ENCODE measurements at places on chromosomes 11 and 22.

DNA sequence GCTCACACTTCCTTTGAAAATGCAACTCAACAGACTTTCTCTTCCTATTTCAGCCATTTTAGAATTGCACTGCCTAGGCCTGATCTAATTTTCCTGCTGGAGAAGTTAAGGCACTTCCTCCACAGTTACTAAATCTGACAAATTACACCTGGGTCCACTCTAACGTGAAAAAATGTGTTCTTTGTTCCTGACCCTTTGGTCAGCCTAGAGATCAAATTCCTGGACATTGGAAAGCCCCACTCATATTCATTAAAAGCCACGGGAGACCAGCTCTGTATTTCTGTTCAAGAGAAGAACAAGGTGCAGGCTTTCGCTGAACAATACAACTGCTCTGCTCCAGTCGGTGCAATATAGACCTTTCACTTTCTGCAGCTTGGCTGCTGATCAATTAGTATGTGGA, 96.6 kb downstream of the MPPED2 start:
- no peak for DNase-seq

DNA sequence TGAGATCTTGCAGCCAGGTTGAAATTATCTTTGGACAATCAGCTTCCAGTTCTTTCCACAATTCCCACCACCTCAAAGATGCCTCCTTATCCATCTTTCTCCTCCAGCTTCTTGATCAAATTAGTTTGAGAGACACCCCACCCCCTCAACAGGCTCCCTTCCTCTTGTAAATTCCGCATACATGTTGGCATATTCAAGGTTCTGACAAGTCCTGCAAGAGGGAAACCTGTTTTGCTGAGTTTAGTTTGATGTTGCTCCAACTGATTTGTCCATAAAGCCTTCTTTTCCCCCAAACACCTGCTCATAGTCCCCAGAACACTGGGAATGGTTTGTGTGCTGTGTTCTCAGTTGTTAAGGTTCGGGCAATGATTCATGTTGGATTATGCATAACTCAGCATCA, 73.6 kb downstream of the MYO18B start:
- DNase-seq = no peak

DNA sequence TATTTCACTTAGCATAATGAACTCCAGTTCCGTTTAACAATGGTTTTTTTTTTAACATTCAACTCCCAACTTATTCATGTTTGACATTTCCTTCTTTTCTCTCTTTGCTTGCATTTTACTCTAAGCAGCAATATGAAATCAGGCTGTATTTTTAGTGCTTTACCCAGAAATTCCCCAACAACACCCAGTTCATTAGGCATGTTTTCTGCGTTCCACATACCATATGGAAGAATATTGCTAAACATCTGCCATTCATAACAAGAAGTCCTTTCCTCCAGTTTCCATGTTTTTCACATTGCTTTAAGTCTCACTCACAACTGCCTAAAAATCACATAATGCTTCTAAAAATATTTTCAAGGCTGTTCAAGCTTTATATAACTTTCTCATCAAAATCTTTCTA, 45.8 kb downstream of the PLAAT5 start:
- DNase-seq = no peak

DNA sequence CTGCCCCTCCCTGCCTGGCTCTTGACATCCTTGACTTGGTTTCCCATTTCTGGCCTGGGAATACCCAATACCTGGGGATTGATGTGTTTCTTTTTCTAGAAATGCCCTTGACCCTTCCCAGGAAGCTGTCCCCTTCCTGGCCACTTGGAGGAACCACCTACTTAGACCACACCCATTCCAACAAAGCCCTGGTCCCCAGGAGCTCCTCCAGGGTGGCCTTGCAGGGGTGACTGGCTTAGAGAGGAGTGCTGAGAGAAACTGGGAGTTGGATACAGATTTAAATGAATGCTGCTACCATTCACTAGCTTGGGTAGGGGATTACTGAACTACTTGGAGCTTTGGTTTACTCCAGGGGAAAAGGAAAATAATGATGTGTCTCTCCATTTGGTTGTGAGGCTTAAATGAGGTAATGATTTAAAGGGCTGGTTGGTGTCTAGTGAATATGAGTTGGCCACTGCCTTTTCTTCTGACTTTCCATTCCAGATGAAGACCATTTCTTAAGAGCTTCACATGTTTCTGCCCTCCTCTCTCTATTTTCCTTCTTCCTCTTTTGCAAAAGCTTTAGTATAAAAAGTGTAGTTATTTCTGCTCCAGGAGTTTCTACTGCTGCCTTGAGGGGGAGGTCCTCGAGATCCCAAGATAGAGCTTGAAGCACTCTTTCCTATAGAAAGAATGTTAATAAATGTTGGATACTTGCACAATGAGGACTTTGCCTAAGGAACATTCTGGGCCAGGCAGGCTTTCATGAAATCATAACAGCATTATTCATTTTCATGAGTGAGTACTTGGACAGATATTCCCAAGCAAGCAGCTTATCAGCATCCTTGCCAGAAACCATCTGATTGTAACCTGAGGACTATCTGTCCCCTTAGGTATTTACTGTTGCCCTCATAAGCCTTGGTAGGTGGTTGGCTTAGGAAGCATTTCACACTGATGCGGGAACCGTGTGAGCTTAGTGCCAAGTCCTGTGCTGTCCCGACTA, 22.4 kb downstream of the PANX1 start:
- no peak for DNase-seq

DNA sequence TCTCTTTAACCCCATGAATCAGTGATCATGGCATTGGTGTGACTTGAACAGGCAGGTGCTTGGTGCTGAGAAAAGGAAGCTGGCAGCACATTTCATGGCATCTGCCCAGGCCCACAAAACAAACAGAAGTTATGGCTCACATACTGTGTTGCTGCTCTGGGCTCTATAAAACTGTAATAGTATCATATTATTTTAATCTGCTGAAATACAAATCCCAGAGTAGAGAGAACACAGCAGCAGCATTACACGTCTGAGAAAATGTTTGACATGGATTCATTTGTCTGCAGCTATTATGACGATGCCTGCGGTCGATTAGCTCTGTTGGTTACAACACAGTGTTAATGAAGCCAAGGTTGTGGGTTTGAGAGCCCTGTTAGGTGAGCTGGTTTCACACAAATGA, 80.8 kb downstream of the ALX4 start:
- no peak for DNase-seq

Data from HAP-1 (cell line).